ENCODE measurements at places on chromosomes 2 and 18.

GRCh38 chr18:72360634-72361033, 183.5 kb downstream of the CBLN2 start:
- DNase-seq, result no peak

DNA sequence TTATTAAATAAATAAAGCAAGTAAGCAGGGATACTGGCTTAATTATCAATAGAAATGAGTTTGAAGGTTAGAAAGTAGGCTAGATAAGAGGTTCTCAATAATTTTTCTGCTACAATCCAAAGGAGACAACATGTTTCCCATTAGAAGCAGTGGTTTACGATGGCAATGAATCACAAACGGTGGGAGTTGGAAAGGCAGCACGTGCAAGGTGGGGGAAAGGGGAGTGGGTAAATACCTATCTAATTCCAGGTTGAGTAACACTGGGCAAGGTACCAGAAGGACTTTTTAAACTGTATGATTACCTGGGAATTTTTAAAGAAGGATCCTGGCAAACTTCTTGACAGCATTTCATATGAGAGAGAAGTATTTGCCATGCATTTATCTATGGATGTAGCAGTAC, 289.9 kb downstream of the NBAS start:
- DNase-seq, result no peak

DNA sequence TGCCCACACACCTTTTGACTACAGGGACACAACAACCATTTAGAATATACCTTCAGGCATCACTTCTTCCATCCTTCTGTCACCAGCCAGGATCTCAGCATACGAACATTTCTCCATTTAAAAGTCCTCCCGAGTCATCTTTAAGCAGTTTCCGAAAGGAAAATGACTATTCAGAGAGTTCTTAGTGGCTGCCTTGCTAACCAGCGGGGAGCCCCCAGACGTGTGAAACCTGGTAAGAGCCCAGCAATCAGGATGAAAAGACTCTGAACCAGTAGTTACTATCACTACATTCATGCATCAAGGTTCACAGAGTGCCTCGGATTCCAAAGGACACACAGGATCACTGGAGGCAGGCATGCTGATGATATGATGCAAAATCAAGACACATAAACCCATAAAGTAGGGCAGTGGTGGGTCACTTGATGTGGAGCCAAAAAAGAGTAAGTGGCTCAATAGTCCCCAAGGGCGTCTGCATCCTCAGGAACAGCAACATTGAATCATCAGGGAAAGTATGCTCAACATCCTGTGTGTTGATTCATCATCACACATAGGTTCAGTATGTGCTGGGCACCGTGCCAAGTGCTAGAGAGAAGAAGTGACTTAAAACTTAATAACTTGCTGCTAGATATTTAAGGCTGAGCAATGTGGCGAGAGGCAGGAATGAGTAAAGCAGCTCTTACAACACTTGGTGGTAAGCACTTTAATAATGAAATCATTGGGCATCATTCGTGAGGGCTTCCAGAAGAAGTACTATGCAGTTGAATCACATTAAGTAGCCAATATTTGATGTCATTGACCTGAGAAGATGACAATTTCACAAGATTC, 4.4 kb downstream of the CCL20 start:
- no peak for DNase-seq

DNA sequence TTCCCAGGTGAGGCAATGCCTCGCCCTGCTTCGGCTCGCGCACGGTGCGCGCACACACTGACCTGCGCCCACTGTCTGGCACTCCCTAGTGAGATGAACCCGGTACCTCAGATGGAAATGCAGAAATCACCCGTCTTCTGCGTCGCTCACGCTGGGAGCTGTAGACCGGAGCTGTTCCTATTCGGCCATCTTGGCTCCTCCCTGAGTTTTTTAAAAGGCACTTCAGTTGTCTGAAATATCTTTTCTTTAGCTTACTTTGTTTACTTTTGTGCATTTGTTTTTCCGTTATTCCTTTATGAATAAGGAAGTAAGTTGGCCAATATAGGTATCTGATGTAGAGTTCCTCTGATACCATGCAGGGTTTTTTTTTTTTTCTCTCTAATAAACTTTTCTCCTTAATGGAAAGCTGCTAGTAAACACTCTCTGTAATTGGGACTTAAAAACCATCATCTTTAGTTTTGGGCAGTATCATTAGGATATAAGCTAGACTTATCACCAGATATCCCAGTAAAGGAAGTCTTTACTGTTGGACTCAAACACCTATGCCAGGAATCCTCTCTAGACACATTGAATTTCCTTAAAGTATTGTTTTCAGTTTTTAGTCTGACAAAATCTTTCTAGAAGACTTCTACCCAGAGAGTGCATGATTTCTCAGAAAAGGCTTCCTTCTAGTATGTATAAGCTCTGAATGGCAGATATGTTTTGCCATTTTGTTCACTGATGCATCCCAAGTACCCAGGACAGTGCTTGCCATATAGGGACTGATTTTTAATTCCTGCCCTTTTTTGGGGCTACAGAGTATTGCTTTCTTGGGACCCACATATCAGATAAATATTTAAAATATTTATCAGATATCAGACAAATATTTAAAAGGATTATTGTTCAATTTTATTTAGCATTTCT, 35.8 kb upstream of the DYSF start:
- DNase-seq, result no peak

- DNase-seq, result no peak
These were observed 1.1 kb downstream of the PTH2R start for GRCh38 chr2:208407667-208408066.

DNA sequence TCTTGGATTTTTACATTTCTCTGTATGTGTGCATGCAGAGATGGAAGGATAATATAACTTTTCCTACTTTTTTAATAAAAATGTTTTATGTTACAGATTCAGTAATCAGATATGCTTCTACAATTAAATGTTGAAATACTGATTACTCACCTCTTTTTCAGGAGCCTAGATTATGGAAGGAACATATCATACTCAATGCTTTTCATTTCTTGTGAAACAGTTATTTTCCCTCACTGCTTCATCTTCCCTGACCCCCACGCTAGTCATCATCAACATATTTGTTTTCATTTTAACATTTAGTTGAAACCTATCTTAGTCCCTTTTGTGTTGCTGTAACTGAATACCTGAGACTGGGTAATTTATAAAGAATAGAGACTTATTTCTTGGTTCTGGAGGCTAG, 190.7 kb downstream of the WDR7 start:
- no peak for DNase-seq

- DNase-seq, result no peak
These were observed 117.3 kb upstream of the VWC2L start for GRCh38 chr2:214293593-214293992.

GRCh38 chr2:44964752-44965236, 23.3 kb downstream of the SIX3 start:
- no peak for DNase-seq

GRCh38 chr2:195092341-195092740, 564.7 kb upstream of the SLC39A10 start:
- no peak for DNase-seq

DNA sequence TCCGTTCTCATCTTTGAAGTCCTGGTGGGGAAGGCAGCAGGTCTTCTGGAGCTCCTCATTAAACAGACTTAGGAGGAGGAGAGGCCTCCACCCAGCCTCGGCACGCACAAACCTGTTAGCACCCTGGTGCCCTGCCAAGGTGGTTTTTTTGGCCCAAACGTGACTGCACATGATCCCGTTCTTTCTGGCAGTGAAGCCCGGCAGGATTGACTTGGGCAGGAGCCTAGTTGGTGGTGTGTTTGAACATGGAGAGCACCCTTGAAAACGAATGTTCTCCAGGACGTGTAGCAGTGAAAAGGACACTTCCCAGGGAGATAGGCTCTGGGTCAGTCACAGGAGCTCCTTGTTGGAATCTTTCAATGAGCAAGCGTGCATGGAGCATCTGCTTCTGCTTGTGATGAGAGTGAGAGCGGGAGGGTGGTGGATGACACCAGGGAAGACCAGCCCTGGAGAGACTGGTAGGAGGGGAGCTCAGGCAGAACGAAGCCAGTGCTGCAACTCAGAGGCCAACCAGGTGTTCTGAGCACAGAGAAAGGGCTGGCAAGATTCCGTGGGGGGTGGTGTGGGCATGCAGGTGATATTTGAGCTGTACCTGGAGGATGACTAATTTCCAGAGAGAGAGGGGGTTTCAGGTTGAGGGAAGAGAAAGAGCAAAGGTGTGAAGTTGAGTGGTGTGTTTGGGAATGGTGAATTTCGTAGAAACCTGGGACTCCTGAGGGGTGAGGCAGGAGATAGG, 73.8 kb downstream of the TANC1 start:
- no peak for DNase-seq

- no peak for DNase-seq
These were observed 17.9 kb upstream of the LRRTM1 start for GRCh38 chr2:80322311-80322920.

DNA sequence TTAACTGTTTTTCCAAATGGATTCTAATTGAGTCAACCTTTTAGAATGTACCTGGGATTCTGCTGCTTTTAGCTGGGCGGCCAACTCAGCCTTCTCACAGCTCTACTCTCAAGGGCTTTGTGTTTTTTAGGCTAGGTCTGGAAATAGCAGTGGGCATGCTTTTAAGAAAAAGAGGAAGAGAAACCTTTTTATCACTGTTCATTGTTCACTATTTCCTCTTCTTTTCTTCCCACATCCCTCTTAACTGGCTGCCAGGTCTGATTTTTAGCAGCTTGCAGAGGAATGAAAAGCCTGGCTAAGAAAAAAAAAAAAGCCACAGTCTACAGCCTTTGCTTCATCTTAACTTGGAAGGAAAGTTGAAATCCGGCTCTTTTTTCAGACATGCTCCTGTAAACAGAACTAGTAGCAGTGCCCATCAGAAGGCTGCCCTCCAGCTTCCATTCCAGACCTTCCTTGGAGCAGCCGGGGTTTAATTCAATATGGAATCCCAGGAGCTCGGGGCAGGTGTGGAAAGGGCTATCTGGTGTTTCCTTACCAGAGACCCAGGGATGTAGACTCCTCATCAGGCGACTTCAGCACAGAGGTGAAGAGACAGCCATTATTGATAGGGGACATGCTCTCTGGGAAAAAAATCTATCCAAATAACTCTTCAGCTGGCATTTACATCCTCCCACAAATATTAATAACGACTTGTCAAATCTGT, 230.7 kb downstream of the MYO3B start:
- DNase-seq, result no peak

GRCh38 chr2:62931536-62931935, 119.1 kb upstream of the OTX1 start:
- DNase-seq, result no peak

DNA sequence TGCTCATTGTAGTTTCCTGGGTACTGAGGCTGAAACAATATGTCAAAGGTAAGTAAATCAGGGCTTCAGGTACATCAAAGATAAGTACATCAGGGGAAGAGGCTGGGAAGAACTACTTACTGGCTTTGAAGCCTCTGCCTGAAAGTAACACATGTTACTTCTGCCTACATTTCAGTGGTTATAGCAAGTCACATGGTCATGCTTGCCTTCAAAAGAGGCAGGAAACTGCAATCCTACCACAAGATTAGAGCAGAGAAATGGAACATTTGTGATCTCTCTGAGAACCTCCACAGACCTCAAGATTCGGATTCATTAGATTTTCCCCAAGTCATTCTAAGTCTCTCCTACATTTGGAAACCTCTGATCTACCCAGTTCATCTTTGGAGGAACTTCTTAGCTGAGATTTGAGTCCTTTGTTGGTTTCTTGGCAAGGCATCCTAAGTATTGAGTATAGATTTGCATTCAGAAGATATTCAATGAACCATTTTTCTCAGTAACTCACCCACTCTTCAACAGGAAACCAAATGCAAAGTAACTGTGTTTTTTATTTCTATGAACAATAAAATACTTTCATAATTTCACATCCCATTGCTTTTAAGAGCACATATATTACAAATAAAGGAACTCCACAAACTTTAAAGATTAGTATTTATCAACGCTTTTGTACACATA, 48.5 kb upstream of the CCDC195 start:
- DNase-seq, result no peak

GRCh38 chr2:19021100-19021476, 337.3 kb downstream of the OSR1 start:
- no peak for DNase-seq

- DNase-seq, result no peak
These were observed 183.1 kb upstream of the MC4R start for GRCh38 chr18:60555625-60556024.

DNA sequence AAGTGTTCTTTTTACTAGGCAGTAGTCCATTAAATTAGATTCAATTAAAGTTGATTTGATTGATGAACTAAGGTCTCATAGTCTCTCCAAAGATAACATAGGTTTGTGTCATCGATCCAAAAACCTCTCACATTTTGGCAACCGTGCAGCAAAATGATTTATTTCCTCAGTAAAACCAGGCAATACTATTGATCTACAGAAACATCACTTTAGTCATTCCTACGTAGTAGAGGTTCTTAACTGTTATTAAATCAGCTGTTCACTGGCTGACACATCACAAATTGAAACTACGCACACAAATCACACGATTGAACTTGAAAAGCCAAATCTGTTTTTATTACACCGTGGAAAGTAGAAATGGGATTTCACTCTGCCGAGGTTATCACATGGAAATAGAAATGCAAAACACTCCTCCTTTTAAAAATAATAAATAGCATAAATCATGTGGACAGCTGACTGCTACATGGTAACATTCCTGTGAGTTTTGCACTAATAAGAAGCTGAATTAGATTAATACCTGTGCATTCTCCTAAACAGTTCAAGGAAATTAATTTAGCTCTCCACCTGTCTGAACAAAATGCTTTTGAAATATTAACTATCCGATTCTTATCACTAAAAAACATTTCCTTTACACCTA, 262.5 kb downstream of the CDH20 start:
- no peak for DNase-seq

GRCh38 chr2:75311993-75312392, 112.7 kb upstream of the TACR1 start:
- DNase-seq, result no peak

GRCh38 chr18:23673725-23674124, 11.0 kb upstream of the ANKRD29 start:
- DNase-seq, result no peak

DNA sequence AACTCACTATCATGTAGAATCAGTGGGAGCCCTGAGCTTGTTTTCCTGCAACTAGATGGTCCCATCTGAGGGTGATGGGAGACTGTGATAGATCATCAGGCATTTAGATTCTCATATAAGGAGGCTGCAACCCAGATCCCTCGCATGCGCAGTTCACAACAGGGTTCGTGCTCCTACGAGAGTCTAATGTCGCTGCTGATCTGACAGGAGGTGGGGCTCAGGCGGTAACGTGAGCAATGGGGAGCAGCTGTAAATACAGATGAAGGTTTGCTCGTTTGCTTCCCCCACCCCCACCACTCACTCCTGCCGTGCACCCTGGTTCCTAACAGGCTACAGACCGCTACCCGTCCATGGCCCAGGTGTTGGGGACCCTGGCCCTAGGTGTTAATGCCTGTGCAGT, 113.6 kb downstream of the RNF144A start:
- no peak for DNase-seq

- no peak for DNase-seq
These were observed 589.8 kb upstream of the CDH2 start for GRCh38 chr18:28766721-28767120.

- no peak for DNase-seq
These were observed 10.9 kb downstream of the YES1 start for GRCh38 chr18:801137-801536.

GRCh38 chr2:188303363-188304031, 11.8 kb downstream of the GULP1 start:
- no peak for DNase-seq
